ENCODE measurements at places on chromosomes 12 and 14.

- DNase-seq = no peak
Observed at GRCh38 chr12:90589956-90590355, 365.0 kb downstream of the CCER1 start.

GRCh38 chr14:77007975-77008421 lies 20.5 kb downstream of the IRF2BPL start:
- DNase-seq = no peak

DNA sequence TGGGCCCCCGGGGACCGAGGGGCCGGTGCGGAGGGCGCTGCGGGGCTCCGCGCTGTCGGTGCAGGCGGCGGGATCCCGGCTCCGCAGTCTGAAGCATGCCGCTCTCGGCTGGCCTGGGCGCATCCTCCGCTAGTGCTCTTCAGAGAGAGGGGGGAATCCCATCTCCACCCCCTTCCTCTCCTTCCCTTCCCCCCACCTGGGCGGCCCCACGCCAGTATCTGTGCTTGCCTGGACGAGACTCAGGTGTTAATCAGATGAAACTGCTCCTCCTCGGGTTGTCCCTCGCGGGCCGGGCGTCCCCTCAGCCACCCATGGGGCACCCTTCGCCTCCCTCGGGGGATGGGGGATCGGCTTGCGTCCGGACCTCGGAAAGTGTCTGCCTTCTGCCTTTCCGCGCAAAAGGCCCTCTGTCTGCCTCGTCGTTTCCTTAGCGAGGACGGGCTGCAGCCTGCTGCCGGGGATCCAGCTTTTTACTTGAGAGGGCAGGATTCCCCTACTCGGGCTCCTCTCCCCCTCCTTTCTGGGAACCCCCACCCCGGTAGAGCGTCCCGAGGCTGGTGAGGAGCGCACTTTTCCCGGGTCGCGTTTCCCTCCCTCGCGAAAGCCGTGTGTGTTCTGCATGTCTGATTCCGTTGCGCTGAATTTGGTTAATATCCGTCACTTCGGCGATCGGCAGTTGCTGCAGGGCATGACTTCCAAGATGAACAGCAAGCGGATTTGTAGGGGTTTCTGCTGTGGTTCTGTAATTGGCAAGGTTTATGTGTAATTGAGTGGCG lies 1.1 kb downstream of the GPHN start:
- peak; percentile 17 for DNase-seq

DNA sequence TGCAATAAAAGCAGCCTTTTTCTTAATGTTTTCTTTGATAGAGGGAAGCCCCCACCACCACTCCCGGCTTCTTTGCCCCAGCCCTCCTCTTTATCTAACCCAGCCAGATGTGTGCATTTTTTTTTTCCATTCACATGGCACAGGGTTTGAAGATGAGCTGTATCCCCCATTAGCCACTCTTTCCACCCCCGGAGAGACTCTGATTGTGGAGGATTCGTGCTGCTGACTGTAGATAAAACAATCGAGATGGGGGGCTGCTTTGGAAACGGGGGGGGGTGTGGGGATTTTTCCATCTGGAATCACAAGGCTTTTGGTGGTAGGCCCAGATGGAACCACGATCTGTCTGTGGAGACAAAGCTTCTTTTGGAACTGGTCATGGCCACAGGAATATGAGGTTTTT lies 46.2 kb upstream of the VASH1 start:
- peak; percentile 49 for DNase-seq

- no peak for DNase-seq
Observed at GRCh38 chr12:123916729-123917128, 55.9 kb downstream of the CCDC92 start.

- no peak for DNase-seq
Observed at GRCh38 chr14:96960598-96961116, 163.5 kb downstream of the VRK1 start.

GRCh38 chr14:58119381-58119780 lies 32.6 kb downstream of the ARMH4 start:
- no peak for DNase-seq

DNA sequence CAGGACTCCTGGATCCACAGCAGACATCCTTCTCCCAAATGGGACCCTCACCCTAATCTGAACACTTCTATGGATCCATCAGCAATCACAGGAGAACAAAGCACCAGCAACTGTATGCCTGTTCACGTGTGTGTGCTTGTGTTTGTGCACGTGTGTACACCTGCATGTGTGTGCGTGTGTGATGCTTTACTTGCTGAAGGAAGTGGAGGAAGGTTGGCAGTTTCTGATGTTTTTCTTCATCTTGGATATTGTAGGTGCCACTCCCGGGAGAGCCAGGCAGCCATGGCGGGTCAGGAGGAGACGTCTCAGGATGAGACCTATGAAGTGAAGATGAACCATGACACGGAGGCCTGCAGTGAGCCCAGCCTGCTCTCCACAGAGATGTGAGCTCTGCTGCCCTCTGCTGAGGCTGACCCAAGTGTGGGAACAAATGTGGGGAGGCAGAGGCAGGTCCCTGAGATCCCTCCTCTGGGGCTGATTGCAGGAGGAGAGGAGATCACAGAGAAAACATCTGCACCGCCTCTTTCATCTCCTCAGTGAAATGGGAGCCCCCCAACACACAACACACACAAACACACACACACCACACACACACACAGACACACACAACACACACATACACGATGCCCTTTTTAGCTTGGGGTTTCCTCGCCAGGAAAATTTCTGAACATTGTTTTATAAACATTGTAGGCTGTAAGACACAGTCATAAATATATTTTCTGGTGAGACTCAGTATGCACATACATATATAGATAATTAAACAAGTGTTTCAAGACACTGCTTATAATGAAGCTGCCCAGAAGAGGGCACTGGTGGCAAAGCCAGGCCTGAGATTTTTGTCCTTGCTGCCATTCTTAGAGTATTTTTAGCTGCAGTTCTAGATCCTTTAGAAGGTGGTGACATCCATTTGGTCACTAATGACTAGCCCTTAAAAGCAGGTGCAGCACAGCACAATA lies 112.2 kb upstream of the FKBP4 start:
- DNase-seq = no peak

GRCh38 chr14:74886001-74886400 lies 4.3 kb downstream of the DLST start:
- no peak for DNase-seq

DNA sequence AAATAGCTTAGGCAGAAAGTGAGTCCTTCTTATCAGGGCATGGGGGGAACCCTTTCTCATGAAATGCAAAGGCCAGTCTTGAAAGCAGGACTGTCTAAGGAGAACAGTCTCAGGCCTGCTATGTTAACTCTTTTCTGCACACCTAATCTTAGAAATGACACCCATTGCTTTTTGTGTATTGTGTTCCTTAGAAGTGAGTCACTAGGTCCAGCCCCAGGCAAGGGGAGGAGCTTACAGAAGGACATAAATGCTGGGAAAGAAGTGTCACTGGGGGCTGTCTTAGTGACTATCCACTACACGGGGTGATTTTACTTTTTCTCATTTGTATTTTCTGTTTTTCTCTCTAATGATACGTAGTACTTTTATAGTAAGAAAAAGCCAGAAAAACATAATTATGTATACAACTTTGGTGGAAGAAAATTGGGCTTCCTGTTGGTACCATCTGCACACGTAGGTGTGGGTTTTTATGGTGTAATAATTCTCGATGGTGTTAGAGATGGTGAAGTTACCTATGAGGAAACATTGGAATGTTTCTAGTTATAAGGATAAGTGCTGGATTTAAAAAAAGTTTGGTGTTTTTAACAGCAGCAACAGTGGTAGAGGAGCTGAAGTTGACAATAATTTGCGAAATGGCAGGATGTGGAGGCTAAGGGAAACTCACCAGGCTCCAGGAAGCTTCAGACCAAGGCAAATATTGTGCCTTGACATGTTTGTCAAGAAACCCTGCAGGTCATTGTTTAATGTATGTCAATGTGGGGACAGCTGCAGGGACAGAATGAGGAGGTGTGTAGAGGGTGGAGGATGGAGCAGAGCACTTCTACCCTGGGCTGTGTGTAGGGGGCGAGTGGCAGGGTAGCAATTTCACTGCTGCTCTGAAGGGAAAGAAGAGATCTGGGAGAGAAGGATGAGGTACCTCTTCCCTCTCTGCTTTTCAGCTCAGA lies 214.9 kb downstream of the KTN1 start:
- peak; percentile 13 for DNase-seq

DNA sequence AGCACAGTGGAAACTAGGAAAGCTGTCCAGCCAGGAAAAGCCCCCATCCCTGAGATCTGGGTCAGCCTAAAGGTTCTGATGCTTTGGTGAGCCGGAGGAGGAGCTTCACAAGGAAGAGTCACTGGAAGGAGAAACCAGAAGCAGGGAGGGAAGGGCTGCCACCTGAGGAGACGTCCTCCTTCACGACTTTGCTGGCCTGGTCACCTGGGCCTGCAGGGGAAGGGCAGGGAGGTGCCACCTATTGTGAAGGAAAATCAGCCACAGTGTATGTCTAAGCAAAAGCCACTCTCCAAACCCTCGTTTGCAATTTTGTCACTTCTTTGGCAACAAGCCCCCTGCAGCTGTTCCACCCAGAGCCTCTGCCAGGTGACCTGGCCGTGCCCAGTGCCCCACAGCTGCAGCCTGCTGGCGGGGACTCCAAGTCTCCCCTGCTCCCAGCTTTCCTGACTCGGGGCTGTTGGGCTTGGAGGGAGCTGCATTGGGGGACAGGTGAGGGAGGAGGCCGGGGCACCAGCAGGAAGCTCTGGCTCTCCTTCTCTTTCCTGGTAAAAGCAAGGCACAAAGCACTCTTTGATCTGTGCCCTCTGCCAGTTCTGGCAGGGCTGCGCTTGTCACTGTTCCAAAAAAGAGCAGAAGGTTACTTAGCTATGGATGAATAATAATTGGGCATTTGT lies 120.9 kb upstream of the BCL2L14 start:
- DNase-seq = no peak

GRCh38 chr14:91138511-91139359 lies 24.9 kb downstream of the DGLUCY start:
- peak; percentile 73 for DNase-seq

DNA sequence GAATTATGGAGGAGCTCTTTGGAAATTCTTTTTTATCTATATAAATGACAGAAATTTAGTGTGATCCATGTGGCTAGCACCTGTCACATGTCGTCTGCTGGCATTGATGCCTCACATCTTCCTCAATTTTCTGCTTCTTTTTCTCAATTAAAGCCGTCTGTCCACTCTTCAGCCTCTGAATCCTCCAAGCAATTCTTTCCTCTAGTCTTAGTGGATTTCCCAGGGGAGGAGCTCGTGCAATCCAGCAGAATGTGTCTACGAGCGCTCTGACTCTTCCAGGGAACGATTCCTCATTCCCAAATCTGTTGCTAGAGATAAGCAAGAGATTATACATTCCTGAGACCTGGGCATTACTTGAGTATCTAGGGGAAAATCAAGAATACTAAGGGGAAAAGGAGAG lies 176.6 kb downstream of the EMP1 start:
- no peak for DNase-seq

GRCh38 chr12:131106349-131106941 lies 152.7 kb downstream of the ADGRD1 start:
- DNase-seq = no peak

DNA sequence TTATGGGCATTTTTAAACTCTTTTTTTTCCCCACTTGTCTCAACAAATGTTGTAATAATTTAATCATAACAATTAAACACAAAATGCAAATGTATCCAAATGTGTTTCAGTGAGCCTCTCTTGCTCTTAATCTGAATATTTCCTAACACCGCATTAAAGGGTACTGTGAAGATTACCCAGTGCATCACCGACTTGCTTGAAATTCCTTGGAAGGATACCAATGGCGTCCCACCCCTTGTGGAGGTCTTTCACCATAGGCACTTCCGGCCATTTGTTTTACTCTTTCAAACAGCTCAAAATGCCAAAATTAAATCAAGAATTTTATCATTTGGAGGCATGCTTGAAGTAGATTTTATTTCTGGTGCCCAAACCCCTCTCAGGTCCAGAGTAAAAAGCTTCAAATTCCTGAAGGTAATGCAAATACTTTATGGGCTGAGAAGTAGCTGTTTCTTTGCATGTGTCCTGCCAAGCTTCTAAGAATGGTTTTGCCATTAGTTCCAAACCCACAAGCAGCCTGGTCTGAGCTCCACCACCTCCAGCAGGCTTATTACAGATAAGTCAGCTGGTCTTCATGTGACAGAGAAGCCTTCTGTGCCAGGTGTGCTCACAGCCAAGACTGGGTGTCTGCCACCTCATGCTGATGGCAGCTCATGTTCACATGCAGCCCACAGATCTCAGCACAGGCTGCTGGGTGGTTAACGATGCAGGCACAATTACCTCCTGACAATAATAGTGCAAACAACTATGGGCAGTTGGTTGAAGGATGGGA lies 16.4 kb upstream of the NUDT4 start:
- no peak for DNase-seq

- no peak for DNase-seq
Observed at GRCh38 chr14:101827286-101827685, 65.8 kb downstream of the PPP2R5C start.

GRCh38 chr14:81946834-81947798 lies 413.5 kb upstream of the SEL1L start:
- no peak for DNase-seq

- no peak for DNase-seq
Observed at GRCh38 chr12:99259040-99259934, 388.3 kb upstream of the GARIN6 start.

DNA sequence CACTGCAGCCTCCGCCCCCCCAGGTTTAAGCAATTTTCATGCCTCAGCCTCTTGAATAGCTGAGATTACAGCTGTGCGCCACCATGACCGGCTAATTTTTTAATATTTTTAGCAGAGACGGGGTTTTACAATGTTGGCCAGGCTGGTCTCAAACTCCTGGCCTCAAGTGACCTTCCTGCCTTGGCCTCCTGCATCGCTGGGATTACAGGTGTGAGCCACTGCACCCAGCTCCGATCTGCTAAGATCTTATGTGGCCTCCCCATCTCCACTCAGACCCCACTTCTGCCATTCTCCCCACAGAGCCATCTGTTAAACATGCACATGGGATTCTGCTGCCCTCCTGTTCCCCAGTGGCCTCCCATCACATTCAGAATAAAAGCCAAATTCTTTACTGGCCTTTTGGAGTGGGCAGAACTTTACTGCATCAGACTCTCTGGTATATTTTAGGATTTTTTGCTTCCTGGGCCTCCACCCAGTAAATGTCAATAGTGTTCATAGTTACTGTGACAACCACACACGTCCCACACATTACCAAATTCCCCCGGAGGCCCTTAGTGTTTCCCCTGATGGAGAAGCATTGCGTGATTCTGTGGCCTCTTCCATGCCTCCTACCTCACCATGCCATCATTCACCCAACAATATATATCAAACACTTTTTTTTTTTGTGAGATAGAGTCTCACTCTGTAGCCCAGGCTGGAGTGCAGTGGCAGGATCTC lies 96.3 kb downstream of the PTPN11 start:
- DNase-seq = no peak

GRCh38 chr12:124310785-124311184 lies 15.9 kb downstream of the RFLNA start:
- DNase-seq = no peak
